ENCODE measurements at places on chromosomes 4 and X. TPM values are rescaled to one million over a fixed set of nuclear protein-coding genes. Genes with fewer than 3 reads are reported as not detected.

Gene SSX1
- not detected for total RNA-seq

Gene KLF8
- not detected for total RNA-seq

Gene HGFAC
- total RNA-seq, result 0.14 TPM

Gene LRIT3
- 0.02 TPM for total RNA-seq

Gene TCP11X2
- total RNA-seq, result not detected

Gene MAGEB1
- not detected for total RNA-seq

Gene RAB39B
- 0.80 TPM for total RNA-seq

Gene TSC22D3
- 259 TPM for total RNA-seq

Gene EVC
- 8.0 TPM for total RNA-seq

Gene RIPPLY1
- total RNA-seq, result 0.11 TPM

Gene CT45A5
- total RNA-seq, result 0.08 TPM

Gene GLOD5
- not detected for total RNA-seq
